Body of pancreas (tissue), 4 donors: ENCODE measurements at places on chromosomes 1 and 21. TPM values are rescaled to one million over a fixed set of nuclear protein-coding genes. Genes with fewer than 3 reads are reported as not detected.

The NUAK2 gene
- 11.2 TPM for total RNA-seq

- H3K4me3 ChIP-seq: peak within 1 kb of the TSS; percentile 42
- peaks cover 21% of the 10 kb centered on the region for H3K4me1 ChIP-seq
- peak within 1 kb of the TSS; percentile 81 for H3K27ac ChIP-seq
- peak; percentile 32 for DNase-seq
- no peaks in the 10 kb centered on the region for H3K27me3 ChIP-seq
These were observed at the start of gene IFNGR2 for GRCh38 chr21:33403128-33403785. IFNGR2 (plus strand) TSS chr21:33403413; CDS start chr21:33403544, 131 bp downstream.

GRCh38 chr1:116808848-116809508 lies 54.7 kb downstream of the CD2 start:
- no peaks in the 10 kb centered on the region for H3K4me1 ChIP-seq
- H3K27ac ChIP-seq: no peak overlapping the region
- no peak for DNase-seq
- H3K27me3 ChIP-seq: no peaks in the 10 kb centered on the region
- no peaks in the 10 kb centered on the region for H3K36me3 ChIP-seq

GRCh38 chr1:2214541-2215241 lies 13.4 kb upstream of the SKI start:
- no peaks in the 10 kb centered on the region for H3K27me3 ChIP-seq
- H3K27ac ChIP-seq: peak overlapping the region; percentile 86
- no peak overlapping the region for H3K4me3 ChIP-seq
- H3K36me3 ChIP-seq: no peaks in the 10 kb centered on the region
- DNase-seq: no peak

GRCh38 chr1:162250004-162250730 lies 126.5 kb downstream of the SPATA46 start:
- no peak overlapping the region for H3K4me3 ChIP-seq
- no peak for DNase-seq
- no peaks in the 10 kb centered on the region for H3K36me3 ChIP-seq
- H3K4me1 ChIP-seq: peaks cover 8% of the 10 kb centered on the region
- H3K27me3 ChIP-seq: no peaks in the 10 kb centered on the region
- H3K27ac ChIP-seq: no peak overlapping the region

DNA sequence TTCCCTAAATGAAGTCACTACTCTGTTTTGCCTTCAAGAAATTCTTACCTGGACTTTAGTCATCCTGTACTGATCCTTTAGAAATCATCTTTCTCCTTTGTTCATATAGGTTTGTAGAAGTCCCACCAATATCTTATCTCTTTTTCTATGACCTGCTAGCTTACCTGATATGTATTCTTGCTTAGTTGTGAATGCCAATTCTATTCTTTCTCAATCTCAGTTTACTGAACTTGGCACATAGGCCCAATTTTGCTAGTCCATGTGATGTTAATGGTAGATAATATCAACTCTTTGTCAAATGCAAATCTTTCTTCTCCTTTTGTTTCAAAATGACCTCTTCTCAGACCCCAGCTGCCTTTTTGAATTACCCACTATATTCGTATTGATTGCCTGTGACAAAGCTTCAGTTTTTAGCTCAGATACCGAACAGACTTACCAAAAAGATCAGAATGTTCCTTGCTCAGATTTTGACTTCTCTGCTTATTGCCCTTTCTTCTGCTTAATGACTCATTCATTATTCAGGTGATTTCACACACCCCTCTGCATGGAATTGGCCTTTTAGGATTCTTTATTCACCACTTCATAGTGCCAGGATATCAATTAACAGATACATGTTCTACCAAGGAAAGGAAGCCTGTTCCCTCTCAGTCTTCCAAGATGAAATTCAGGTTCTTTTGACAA lies 20.6 kb downstream of the IPO9 start:
- DNase-seq: no peak
- peaks cover 25% of the 10 kb centered on the region for H3K36me3 ChIP-seq
- no peak overlapping the region for H3K27ac ChIP-seq
- H3K4me1 ChIP-seq: peaks cover 5% of the 10 kb centered on the region
